ENCODE measurements at places on chromosomes 3 and 15.

DNA sequence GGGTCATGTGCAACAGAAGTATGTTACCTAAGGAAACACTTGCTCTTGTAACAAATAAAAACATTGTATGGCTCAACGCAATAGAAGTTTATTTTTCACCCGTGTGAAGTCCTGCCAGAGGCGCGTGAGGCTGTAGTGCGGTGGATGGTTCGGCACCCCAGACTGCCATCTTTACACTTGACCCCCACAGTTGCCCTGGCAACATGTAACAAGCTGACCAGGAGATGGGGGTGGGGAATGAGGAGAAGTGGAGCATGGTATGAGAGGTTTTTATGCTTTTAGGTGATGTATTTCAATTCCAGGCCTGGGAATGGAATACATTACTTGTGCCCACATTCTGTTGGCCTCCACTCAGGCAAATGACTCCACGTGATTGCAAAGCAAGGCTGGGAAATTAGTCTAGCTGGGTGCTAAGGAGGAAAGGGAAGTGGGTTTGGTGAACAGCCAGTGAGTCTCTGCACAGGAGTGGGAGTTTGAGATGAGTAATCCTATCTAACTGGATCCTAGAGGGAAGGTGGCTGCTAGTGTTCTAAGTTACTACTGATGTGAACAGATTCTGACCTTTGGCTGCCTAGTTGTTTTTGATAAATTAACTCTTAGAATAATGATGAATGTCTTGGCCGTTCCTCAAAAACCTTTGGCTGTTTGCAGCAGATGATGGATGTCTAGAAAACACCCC lies 33.8 kb upstream of the GREM1 start:
- DNase-seq = no peak

DNA sequence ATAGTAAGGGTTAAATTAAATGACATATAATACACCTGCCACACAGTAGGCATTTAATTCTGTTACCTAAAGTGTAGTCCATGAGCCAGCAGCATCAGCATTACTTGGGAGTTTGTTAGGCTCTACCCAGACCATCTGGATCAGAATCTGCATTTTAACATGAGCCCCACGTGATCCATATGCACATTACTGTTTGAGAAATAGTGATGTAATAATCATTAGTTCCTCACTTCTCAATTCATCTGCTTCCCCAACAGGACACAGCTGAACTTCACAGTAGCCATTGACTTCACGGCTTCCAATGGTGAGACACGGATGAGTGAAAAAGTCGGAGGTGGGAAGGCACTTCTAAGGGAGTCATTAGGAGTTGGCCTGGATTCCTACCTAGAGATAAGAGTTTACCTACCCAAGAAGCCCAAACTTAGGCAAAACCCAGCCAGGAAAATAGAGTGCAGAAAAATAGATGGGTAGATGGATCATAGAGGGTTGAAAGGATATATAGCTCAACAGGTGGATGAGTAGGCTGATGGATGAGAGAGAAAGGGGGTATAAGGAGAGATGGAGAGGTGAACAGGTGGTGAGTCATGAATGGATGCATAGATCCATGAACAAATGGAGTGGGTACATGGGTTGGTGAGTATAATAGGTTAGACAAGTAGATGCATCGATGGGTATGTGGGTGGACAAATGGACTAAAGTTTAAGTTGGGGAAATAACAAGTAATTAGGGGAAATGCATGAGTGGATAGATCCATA lies 13.3 kb downstream of the CPNE9 start:
- DNase-seq = no peak

DNA sequence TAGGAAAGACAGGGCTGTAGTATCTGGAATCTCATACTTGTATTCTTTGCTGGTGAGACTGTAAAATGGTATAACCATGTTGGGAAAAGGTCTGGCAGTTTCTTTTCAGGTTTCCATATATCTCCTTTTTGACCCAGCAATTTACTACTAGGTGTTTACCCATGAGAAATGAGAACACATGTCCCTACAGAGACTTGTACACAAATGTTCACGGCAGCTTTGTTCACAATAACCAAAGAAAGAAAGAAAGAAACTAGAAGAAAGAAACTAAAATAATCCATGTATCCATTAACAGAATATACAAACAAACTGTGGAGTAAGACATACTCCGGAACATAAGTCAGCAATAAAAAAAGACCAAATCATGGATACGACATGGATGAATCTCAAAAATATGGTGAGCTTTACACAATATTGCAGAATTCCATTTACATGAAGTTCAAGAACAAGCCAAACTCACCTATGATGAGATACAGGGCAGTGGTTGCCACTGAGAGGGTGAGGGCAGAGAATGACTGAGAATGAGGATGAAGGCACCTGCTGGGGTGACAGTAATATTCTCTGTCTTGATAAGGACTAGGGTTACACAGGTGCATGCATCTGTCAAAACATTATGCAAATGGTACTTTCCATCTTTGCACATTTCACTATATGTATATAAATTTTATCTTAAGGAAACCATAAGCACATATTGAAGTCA lies 2.7 kb downstream of the RFTN1 start:
- DNase-seq = no peak

DNA sequence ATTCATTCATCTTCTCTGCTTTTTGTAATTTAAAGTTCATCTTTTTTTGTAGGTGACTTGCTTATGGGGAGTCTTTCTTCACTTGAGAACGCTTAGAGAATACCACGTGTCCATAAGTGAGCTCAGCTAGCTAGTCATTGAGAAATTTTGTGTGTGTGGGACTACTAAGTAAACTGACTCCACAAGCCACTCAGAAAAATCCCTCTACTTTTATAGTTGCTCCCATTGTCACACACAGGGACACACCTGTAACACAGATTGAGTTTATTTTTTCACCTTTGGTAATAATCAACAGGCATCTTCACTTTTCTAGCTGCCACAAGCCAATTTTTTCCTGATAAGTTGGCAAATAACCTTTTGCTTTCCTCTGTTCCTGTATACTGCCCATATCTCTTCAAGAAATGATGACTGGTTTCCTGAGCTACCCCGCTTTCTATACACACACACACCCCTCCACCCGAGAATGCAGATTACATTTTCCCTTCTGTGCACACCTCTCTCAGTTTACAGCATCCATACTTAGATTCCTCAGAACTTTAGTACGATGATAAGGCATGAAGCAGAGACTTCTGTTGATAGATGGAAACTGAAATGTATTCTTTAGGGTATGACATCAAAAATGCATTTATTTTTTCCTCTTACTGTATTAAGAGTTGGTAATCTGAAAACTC lies 4.6 kb downstream of the TSC22D2 start:
- DNase-seq = no peak

- no peak for DNase-seq
Measured at GRCh38 chr15:65132878-65133547, 595 bp downstream of the PDCD7 start.

- no peak for DNase-seq
Measured at GRCh38 chr15:77104155-77104554, 33.2 kb upstream of the TSPAN3 start.

GRCh38 chr3:28118087-28118486 lies 123.3 kb upstream of the CMC1 start:
- DNase-seq = no peak

GRCh38 chr15:30919877-30920550 lies 16.3 kb downstream of the FAN1 start:
- no peak for DNase-seq

DNA sequence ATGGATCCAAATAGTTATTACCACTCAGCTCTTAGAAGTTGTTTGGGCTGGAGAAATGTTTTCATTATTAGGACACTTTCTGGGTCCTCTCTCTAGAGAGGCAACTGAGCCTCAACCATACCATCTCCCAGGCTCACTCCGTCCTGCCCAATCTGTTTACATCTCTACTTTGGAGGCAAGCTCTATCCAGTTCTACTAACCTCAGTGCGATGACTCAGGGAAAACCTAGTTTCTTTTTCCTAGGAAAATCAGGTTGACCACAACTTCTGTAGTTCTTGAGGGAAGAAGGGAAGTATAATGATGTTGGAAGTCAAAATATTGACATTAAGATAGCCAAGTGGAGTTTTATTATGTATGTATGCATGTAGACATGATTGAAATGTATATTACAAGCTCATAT lies 40.4 kb downstream of the LPP start:
- no peak for DNase-seq

DNA sequence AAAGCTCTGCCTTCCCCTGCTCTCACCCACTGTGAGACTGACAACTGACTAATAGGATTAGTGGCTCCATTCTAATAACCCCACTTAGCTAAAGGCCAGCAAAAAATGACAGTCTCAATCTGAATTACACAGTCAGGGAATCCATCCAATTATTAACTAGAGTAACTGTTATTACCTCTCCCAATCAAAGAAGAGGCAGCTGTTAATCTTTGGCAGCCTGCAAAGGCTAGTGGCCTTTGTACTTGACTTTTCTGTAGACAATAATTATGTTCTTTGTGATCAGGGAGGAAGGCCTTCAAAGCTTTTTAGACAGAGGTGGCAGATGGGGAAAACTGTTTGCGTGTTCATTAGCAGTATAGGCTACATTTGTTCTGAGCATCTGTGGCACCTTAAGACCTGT lies 177.7 kb downstream of the ISL2 start:
- DNase-seq = no peak

- DNase-seq = no peak
Measured at GRCh38 chr3:52827866-52828376, 2.6 kb downstream of the ITIH4 start.

DNA sequence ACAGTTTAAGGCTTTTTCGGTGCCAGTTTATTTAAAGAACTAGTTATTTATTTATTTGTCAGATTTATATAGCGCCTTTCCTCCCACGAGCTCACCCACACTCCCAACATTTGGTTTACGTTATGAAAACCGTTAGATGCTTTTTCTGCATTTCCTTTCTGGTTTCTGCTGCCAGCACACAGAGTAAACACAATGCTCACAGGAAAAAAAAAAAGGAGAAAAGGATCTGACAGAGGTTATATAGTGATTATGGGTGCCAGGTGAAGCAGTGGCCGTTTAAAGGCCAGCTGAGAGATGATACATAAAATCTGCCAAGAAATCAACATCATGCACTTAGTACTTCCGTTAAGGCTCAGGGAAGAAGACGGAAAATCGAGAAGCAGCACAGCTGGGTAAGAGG lies 37.9 kb downstream of the ETV5 start:
- DNase-seq = no peak

DNA sequence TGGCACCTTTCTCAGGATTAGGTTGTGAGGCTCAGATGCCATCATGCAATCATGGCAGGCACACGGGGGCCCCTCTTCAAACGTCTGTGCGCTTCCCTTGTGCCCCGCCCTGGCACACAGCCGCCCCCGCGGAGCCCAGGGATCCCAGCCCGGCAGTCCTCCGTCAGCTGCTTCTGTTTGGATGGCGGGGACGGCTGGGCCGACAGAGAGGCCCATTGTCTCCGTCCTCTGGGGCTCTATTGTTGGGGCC lies 849 bp upstream of the HDAC11 start:
- no peak for DNase-seq

DNA sequence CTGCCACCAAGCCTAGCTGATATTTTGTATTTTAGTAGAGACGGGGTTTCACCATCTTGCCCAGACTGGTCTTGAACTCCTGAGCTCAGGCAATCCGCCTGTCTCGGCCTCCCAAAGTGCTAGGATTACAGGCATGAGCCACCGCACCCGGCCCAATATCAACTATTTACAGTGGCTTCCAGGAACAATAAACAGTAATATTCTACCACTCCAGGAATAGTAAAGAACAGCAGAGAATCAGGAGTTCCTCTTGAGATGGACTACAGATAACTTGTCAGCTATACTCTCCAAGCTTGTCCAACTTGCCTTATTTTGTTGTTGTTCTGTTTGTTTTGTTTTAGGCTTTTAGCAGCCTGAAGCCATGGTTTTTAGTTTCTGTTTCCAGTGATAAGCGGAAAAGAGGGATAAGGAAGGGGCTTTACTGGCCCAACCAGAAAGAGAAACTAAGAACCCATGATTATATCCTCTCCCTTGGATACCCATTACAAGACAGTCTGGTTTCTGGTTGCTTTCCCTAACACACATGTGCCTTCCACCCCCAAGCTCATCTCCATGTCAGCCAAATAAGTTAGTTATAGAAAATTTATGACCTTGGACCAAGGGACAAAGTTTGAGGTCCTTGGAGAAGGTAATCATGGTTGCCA lies 36.7 kb downstream of the ARHGEF3 start:
- no peak for DNase-seq

GRCh38 chr3:76668653-76669052 lies 371.2 kb upstream of the ROBO2 start:
- no peak for DNase-seq

- DNase-seq = no peak
Measured at GRCh38 chr15:89912674-89913396, at the start of gene ARPIN. Gene ARPIN, minus strand, starts transcription at chr15:89912952. Its CDS starts 117 bp downstream, at chr15:89912835.

- no peak for DNase-seq
Measured at GRCh38 chr15:87401973-87402372, 854.6 kb downstream of the NTRK3 start.

DNA sequence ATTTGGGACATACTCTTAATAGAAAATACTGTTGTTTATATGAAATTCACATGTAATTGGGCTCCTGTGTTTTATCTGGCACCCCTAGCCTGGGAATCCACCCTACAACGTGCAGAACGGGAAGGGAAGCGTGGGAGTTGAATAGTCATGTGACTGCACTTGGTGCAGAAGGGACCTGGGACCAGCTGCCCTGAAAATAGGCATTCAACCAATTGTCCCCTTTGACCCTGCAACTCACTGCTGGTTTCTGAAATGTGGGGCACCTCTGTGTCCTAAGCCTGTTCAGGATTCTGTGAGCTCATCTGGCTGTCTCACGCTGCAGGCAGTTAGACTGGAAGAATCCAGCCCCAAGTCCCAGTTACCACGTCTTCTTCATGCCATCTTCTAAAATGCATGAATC lies 79.7 kb downstream of the CACNA2D3 start:
- no peak for DNase-seq

- DNase-seq = no peak
Measured at GRCh38 chr15:33032053-33032452, 162.5 kb downstream of the FMN1 start.

GRCh38 chr3:38565339-38566214 lies 69.4 kb downstream of the EXOG start:
- no peak for DNase-seq

DNA sequence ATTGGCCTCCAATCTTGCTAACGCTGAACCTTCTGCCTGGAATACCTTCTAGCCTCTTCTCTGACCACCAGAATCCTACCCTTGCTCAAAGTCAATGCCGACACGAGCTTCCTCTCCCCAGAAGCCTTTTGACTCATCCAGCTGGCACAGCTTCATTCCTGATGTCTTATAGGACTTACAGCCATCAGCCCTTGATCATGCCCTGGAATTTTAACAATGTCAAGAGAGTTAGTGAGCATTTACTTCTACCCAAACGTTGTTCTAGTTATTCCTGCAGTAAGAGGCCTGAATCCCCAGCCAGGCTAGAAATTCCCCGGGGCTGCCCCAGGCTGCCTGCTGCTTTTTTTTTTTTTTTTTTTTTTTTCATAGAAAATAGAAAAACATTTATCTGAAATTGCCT lies 3.9 kb downstream of the CYP1A2 start:
- no peak for DNase-seq

- DNase-seq = no peak
Measured at GRCh38 chr3:158261371-158261991, 151.6 kb downstream of the RSRC1 start.

- no peak for DNase-seq
Measured at GRCh38 chr15:34031987-34032760, 6.8 kb downstream of the AVEN start.

GRCh38 chr3:73681610-73682009 lies 56.9 kb upstream of the PDZRN3 start:
- DNase-seq = no peak

GRCh38 chr3:140717921-140718320 lies 40.1 kb downstream of the TRIM42 start:
- no peak for DNase-seq
